Foreskin keratinocyte (primary cell): ENCODE measurements at places on chromosomes 16 and 17. TPM values are rescaled to one million over a fixed set of nuclear protein-coding genes. Genes with fewer than 3 reads are reported as not detected.
A peak's percentile ranks its signal among the peaks of the same experiment; 100 is the strongest.

GRCh38 chr17:75205037-75205792, at the start of gene NUP85:
NUP85 (plus strand) TSS chr17:75205679; CDS start chr17:75205762, 83 bp downstream.
- DNase-seq: peak; percentile 90

DNA sequence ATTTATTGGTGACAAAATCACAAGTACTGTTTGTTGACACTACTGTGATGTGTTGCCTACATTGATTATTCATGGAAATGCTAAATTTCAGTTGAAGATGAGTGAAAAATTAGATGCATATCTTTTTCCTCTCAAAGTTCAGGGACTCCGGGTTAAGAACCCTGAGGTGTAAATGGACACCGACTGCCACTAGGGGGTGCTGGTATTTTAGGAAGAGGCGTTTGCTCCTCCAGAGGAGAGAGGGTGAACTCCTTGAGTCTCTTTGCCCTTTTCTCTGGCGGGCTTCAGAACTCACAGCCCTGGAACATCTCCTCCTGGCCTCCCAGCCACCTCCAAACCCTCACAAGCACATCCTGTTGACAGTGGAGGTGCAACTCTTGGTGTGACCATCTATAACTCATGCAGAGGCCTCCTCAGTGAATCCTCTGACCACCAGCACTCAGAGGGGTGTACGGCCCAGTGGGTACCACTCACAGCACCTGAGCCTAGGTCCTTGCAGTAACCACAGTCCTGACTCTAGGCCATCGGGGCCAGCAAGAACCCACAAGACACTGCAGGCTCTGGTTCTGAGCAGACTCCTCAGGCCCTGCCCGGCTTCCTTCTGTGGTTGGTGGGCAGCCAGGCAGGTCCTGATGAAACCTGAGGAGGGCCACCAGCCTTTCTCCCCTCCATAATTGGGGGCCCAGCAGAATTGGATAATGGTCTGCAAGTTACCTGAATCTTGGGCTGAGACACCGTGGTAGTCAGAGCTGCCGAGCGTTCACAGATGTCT, 26.2 kb upstream of the PIK3R5 start:
- DNase-seq: no peak

GRCh38 chr16:24689128-24689527, 40.3 kb upstream of the TNRC6A start:
- DNase-seq: no peak

GRCh38 chr17:79404136-79404911, 206.5 kb downstream of the RBFOX3 start:
- no peak for DNase-seq

DNA sequence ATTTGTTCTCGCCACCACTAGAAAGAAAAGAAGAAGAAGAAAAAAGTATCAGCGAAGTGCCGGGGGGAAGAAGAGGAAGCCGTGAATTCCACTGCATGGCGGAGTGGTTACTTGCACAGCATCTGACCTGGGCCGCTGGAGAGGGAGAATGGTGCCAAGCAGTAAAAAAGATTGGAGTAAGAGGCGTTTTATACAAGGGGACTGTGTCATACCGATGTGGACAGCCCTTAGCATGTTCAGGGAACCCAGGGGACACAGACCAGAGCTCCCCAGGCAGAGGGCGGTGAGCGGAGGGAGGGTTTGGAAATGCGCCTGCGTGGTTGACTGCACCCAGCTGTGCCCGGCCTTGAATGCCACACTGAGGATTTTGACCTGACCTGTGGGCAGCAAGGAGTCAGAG, 52.8 kb downstream of the PLXDC1 start:
- DNase-seq: no peak

DNA sequence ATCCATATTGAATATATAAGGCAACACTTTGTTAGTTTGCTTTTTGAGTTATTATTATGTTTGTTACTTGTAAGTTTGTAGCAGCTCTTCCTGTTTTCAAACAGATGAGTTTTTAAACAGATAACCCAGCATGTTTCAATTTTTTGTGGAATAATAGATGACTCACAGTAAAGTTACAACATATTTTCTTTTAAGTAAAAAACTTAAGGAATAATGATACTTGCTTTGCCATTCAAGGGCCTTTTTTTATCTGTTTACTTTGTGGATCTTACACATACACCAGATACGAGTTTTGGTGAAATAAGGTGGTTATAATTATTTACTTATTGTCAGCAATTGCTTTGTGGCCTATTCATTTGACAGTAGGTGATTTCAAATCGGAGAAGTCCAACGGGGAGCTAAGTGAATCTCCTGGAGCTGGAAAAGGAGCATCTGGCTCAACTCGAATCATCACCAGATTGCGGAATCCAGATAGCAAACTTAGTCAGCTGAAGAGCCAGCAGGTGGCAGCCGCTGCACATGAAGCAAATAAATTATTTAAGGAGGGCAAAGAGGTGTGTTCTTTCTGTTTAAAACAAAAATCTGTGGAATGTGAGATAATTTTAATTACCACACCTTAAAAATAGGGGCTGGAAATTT, 66.3 kb downstream of the BPTF start:
- peak; percentile 37 for DNase-seq

GRCh38 chr17:68707031-68707430, 105.9 kb upstream of the FAM20A start:
- peak; percentile 32 for DNase-seq

DNA sequence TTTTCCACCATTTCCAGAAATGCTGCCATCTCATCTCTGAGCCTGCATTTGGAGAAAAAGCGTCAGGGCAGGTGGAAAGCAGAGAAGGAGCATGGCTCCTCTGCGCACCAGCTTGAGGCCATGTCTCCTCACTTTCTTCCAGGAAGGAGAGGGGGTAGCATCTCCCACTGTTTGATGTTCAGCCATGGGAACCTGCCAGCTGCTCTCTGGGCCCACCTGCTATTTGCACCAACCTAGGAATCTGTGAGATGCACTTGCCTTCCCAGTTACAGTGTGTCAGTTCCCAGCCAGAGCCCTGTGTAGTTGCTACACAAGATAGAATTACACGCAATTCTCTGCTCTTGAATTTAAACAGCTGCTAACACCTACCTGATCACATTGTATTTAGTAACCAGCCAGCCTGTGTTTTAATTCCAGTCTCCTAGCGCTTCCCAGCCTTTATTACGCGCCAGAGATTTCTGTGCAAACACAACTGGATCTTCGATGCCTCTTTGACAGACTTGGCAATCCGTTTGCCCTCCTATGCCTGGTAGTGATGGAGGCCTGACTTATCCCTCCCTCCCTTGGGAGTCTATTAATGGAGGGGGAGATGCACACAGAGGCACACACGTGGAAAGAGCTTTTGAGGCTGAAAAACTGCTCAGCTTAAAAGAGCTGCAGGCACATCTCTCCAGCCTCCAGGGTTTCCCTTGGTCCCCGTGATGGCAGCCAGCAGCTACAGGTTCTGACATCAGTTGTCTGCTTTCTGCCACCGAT, 98.1 kb upstream of the SEC14L1 start:
- DNase-seq: no peak

GRCh38 chr16:3484318-3485096, 10.8 kb downstream of the C16orf90 start:
- DNase-seq: no peak

The ZNF205 gene
- 17.0 and 19.1 TPM in 2 replicates for polyA plus RNA-seq

The KCNG4 gene
- not detected in 2 replicates for polyA plus RNA-seq

The PRSS33 gene
- polyA plus RNA-seq: not detected in 2 replicates
